Stimulated activated CD4-positive, alpha-beta T cell treated with anti-CD3 and anti-CD28 coated beads, Interleukin-2, amount 100 ng/mL, for 24 hours (primary cell): ENCODE measurements at places on chromosomes 4 and X.

DNA sequence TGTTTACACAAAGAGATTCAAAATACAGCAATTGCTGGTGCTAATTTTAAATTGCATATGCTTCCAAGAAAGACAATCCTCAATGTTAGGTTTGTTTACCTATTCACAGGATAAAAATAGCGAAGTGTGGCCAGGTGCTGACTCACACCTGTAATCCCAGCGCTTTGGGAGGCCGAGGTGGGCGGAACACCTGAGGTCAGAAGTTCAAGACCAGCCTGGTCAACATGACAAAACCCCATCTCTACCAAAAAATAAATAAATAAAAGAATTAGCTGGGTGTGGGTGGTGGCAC is 77.7 kb downstream of the OPHN1 start:
- DNase-seq, result no peak

- DNase-seq, result no peak
Measured at GRCh38 chr4:25614807-25615206, 40.8 kb upstream of the SLC34A2 start.

GRCh38 chrX:44903830-44904530 is 31.0 kb downstream of the KDM6A start:
- no peak for DNase-seq

- DNase-seq, result no peak
Measured at GRCh38 chr4:95590615-95591014, 41.8 kb upstream of the UNC5C start.

- DNase-seq, result no peak
Measured at GRCh38 chrX:6095469-6095868, 133.2 kb downstream of the NLGN4X start.

DNA sequence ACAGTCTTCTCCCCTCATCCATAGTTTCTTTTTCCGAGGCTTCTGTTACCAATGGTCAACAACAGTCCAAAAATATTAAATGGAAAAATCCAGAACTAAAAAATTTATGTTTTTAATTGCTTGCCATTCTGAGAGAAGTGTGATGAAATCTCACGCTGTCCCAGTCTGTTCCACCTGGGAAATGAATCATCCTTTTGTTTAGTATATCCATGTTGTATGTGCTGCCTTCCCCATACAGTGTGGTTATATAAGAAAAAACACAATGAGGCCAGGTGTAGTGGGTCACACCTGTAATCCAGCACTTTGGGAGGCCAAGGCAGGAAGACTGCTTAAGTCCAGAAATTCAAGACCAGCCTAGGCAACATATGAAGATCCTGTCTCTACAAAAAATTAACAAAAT is 161.6 kb downstream of the CHIC2 start:
- no peak for DNase-seq

DNA sequence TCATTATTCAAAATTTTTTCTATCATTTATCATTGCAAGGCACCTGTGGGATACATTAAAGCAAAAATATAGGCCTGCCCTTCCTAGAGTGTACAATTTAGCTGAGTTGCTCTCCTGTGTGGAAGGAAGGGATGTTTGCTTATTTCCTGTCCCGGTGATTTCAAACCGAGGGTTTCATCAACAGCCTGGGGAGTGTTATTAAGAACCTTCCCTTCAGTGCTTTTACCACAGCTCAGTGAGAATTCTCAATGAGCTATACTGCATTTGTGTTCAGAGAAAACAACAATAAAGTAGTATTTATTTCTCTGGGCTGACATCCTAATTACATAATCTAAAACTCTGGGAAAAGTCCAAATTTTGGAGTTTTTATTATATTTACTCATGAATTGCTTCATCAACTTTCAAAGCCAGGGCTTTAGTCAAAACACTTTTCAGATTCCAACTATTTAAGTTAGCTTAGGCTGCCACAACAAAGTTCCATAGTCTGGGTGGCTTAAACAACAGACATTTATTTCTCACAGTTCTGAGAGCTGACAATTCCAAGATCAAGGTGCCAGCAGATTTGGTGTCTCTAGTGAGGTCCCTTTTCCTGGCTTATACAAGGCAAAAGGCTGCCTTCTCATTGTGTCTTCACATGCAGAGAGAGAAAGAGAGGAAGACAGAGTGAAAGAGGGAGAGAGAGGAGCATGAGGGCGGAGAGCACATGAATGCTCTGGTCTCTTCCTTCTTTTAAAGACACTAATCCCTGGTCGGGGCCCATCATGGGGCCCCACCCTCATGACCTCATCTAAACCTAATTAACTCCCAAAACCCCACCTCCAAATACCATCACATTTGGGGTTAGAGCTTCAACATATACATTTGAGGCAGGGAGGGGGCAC is 62.6 kb downstream of the MMRN1 start:
- no peak for DNase-seq

GRCh38 chr4:181676546-181676945 is 566.7 kb upstream of the TENM3 start:
- DNase-seq, result no peak

- no peak for DNase-seq
Measured at GRCh38 chrX:10828640-10829039, 208.3 kb upstream of the MID1 start.

DNA sequence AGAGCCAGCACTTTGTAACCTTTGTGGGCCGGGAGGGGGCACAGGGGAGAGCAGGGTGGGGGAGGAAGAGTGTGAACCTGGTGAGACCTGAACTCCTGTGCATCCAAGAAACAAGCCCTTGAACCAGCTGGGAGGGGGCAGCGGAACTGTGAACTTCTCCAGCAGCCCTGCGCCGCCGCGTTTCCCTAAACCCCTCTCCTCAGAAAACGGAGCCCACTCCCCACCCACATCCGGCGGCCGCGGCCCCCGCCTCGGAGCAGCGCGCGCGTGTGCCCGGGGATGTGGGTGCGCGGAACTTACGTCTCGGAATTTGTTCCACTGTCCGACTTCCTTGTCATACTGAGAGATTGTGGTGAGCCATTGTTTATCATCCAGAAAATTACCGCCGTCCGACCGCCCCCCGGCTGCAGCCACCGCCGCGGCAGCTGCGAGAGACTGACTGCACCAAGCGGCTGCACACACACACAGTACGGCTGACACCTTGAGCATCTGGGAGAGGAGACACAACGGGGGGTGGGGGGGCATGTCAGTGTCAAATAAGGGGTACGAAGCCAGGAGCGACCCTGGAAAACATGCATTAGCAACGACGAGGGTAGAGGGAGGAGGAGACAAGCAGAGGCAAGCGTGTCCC is 494 bp downstream of the SPOCK3 start:
- no peak for DNase-seq
